Activated B cell treated with CpG ODN at 0.5 μM for 24 hours (primary cell): ENCODE measurements at places on chromosomes 1 and 21. TPM values are rescaled to one million over a fixed set of nuclear protein-coding genes. Genes with fewer than 3 reads are reported as not detected.

DNA sequence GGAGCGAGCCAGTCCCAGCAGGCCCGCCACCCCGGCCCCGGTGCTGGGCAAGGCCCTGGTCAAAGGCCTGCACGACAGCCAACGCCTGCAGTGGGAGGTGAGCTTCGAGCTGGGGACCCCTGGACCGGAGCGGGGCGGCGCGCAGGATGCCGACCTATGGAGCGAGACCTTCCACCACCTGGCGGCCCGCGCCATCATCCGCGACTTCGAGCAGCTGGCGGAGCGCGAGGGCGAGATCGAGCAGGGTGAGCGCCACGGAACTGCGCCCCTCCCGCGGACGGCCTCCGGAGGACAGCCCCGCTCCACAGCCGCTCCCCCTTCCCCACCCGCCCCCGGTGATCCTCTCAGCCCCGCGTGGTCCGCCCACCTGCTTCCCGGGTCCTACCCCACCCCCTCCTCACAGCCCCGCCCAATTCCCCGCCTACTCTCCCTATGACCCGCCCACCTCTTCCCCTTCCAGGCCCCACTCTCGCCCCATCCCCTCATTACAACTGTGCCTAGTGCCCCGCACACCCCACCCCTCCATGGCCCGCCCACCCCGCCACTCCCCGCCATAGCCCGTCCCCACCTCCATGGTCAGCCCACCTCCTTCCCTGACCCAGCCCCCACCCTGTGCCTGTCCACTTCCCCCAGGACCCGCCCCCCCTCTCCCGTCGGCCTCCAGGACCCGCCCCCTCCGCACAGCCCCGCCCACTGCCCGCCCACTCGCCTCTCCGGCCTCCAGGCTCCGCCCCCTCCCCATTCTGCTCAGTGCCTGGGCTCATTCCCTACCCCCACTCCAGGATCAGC lies 52.7 kb downstream of the VWA5B1 start:
- no peak for DNase-seq

The RER1 gene
- 102 and 105 TPM in 2 replicates for total RNA-seq

The GJB3 gene
- total RNA-seq = not detected in 2 replicates

GRCh38 chr1:155892796-155893195 lies 18.4 kb downstream of the RIT1 start:
- DNase-seq = no peak

The PROK1 gene
- not detected in 2 replicates for total RNA-seq

DNA sequence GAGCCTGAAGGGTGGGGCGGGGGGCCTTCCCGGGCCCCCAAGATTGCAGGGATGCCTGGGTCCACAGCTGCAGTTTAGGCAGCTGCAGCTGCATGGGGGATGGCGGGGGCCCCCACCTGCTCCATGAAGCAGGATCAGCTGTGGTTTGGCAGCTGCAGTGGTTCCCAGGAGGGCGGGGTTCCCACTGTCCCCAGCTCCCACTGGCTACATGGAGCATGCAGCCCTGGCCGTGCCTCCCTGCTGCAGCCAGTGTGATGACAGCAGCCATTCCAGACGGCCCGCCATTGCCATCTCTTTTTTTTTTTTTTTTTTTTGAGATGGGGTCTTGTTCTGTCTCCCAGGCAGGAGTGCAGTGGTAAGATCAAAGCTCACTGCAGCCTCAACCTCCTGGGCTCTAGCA lies 992 bp upstream of the C1QA start:
- DNase-seq = no peak

GRCh38 chr1:4086921-4087320 lies 186.8 kb upstream of the C1orf174 start:
- no peak for DNase-seq

DNA sequence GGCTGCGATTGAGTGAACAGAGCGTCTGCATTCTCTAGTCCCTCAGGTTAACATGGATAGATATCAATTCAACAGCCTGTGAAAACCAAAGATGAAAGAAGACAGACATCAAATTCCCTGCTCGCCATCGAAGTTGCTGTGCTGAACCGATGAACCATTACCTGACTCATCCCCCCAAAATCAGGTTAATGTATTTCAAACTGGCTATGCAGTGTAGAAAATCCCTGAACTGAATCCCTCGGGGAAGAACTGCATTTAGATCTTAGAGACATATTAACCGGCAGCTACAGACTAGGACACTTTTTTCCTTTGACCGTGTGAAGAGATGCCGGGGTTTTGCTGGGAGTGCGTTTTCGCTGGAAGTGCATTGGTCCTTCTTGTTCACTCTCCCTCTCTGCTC lies 213.2 kb upstream of the KIAA0040 start:
- DNase-seq = no peak

DNA sequence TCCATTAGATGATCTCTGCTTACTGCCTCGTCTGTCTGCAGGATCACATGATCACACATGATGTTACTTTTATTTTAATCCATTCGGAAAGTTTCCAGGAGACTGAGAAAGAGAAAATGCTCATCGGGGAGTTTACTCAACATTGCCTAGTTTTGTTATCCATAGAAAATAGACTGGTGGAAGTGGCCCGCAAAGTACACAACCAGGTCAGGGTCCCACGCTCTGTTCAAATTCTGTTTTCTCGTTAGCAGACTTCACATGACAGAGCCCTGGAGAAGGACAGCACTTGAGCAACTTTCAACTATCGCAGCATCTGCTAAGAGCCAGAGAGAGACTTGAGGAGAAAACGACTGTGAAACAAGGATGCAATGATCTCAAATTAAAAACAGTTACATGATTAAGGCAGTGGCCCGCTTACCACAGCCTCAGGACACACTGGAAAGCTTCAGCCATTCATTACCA lies 44.2 kb downstream of the ADAMTS1 start:
- DNase-seq = no peak

GRCh38 chr21:41622831-41623548 lies 115.0 kb upstream of the TMPRSS2 start:
- no peak for DNase-seq

- no peak for DNase-seq
Observed at GRCh38 chr1:51675177-51675780, 58.4 kb downstream of the OSBPL9 start.

The TRIM46 gene
- total RNA-seq = 1.2 and 1.9 TPM in 2 replicates

DNA sequence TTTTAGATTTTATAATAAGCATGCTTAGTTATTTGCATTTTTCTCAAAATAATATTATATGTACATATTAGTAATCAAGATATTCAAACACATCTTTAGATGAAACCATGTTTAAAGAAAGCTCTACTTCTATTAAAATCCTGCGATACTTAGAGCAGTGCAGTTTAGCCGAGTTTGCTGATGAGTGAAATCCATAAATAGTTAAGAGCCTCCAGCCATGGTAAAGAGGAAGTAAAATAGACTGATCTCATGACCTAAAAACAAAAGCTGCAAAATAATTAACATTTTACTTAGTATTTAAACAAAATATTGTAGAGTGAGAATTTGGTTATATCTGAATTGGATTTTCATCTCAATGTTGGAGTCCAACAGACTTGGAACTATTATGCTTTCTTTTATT lies 147.4 kb upstream of the NRIP1 start:
- DNase-seq = no peak

GRCh38 chr1:5389101-5389885 lies 602.9 kb downstream of the NPHP4 start:
- DNase-seq = no peak
